ENCODE measurements at places on chromosomes 13 and 19.
A peak's percentile ranks its signal among the peaks of the same experiment; 100 is the strongest.

DNA sequence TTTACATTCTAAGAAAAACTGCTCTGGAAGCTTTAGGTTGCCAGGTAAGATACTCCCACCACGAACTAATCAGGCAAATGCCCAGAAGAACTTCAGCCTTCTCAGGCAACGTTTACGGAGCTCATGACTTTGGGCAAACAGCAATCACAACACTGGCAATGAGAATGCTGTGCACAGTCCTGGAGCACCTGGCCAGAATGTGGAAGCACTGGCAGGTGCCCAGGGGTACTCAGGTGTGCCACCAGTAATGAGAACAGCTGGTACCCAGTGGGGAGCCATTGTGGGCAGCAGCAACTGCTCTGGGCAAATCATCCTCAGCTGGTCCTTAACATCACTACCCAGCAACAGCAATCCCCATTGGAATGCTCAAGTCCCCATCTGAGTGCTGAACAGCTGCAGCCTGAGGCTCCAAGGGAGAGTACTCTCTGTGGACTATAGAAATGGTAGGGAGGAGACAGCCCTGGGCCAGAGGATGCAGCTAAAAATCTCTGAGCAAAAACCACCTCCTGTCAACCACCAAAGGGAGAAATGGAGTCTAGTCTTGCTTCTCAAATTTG, 210.0 kb downstream of the FOXO1 start:
- no peak for DNase-seq

GRCh38 chr19:47315125-47315821, 5.6 kb downstream of the C5AR1 start:
- peak; percentile 79 for DNase-seq

- DNase-seq = no peak
These were observed 10.1 kb downstream of the FOSB start for GRCh38 chr19:45477713-45478453.

- no peak for DNase-seq
These were observed 27.2 kb downstream of the FOXO1 start for GRCh38 chr13:40639221-40639681.

GRCh38 chr19:17393002-17393401, 994 bp downstream of the CCDC194 start:
- peak; percentile 53 for DNase-seq

GRCh38 chr13:78060966-78061365, 142.3 kb upstream of the EDNRB start:
- DNase-seq = no peak

GRCh38 chr19:55486043-55486970, 1.3 kb downstream of the NAT14 start:
- no peak for DNase-seq

- DNase-seq = no peak
These were observed 99.2 kb downstream of the ABCC4 start for GRCh38 chr13:95201814-95202651.

GRCh38 chr13:113607889-113608635, 23.5 kb downstream of the TFDP1 start:
- DNase-seq = no peak

- no peak for DNase-seq
These were observed 47.0 kb downstream of the ZNF44 start for GRCh38 chr19:12247644-12248222.

- DNase-seq = no peak
These were observed 34.9 kb downstream of the TNFSF13B start for GRCh38 chr13:108304170-108305016.

DNA sequence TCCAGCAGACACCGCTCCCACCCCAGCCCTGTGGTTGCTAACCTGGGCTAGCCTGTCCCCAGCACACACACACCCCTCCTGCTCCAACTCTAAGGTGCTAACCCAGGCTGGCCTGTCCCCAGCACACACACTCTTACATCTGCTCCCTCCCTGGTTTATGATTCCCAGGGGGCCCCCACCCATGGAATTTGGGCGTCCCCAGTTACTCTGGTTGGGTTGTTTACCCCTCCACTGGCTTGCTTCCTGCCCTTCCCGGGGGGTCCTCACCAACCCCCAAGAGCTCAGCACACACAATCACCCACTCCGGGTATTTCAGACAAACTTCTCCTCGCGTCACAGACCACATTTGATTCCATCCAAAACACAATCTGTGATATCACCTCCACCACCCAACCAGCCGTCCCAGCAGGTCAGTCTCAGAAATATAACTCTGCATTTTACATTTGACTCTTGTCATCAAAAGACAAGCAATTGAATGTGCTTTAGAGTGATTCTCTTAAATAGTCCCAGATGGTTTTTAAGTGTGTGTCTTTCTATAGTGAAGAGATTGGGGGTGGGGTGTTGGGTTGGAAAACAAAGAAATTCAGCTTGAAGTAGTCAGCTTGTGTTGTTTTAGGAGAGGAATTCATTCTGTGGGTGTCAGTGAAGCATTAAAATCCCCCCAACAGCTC, 20.1 kb downstream of the COL4A2 start:
- DNase-seq = no peak

- DNase-seq = no peak
These were observed 63.3 kb downstream of the ZIC5 start for GRCh38 chr13:99908140-99908803.

DNA sequence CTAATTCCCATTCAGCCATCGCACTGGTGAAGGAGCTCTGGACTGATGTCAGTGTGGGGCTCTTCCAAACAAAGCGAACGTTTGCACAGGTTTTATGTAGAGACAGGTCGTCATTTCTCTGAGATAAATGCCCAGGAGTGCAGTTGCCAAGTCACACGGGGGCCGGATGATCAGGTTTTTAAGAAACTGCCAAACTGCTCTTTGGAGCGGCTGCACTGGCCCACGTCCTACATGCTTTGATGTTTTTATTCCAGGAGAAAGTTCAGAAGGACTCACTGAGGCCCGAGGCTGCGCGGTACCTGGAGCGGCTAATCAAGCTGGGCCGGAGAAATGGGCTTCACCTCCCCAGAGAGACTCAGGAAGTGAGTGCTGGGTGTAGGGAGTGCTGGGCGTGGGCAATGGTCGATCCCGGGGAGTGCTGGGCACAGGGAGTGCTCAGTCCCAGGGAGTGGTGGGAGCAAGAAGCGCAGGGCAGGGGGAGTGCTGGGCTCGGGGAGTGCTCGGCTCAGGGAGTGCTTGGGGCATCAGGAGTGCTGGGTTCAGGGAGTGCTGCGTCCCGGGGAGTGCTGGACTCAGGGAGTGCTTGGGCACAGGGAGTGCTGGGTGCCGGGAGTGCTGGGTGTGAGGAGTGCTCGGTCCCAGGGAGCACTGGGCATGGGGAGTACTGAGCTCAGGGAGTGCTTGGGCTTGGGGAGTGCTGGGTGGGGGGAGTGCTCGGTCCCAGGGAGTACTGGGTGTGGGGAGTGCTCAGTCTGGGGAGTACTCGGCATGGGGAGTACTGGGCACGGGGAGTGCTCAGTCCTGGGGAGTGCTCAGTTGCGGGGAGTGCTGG, 10.7 kb downstream of the THOP1 start:
- no peak for DNase-seq

DNA sequence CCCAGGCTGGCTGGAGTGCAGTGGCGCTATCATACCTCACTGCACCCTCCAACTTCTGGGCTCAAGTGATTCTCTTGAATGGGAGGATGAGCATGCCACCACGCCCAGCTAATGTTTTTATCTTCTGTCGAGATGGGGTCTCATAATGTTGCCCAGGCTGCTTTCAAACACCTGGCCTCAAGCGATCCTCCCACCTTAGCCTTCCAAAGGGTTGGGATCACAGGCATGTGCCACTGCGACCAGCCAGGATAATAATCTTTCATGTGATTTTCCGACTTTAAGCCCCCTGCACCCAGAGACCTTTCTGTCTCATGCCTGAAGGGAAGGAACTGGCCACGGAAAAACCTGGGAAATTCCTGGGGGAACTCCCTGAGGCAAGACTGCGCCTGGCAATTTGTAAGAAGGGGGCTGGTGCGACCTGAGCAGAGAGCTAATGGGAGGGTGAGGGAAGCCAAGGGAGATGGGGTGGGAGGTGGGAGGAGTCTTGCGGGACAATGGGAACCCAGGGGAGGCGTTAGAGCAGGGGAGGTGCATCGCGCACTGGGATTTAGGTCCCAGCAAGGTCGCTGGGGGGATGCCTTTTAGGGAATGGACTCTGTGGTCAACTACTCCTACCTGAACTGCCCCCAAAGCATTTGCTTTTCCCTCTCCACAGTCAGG, 1.2 kb upstream of the CCDC124 start:
- DNase-seq = no peak

DNA sequence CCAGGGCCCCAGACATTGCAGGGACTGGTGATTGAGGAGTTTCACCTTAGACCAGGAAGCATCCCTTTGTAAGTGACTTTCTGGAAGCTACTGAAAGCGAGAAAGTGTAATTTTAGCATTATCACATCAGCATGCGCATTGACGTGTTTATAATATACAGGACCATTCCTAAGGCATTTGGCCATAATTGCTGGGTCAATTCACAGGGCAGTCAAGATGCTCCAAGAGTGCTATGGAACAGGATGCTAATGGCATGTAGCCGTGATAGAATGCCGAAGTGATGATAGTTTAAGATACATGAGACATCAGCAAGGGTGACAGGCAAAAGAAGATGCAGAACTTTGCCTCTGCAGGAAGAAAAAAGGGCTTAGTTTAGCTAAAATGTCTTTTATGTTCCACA, 347.6 kb upstream of the NBEA start:
- DNase-seq = no peak

DNA sequence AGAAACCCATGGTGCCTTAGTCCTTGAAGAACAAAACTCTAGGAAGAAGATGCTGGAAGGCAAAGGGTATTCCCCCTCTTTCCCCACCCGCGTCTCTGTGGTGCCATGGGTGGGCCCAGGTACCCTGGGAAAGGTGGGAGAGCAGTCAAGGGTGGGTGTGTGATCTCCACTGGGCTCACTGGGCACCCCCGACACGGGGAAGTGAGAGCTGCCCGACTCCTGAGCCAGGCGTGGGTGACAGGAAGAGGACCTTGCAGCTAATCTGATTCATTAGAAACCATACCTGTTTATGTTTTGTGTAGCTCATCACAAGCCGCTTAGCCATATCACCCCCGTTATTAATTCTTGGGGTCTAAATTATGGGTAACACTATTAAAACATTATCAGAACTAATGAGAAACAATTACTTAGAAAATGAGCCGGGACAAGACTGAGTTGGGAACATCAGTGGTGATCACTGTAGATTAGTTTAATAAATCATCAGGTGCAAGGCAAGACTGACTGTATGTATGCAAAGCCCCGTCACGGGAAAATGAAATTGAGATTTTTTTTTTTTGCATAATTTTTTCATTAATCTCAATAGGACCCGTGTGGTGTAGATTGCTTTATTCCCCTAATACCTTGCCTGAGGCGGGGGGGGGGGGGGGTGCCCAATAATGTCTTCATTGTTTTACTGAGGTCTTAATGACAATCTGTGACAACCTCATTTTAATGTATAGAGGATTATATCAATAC, 77.3 kb downstream of the ZIC5 start:
- no peak for DNase-seq

DNA sequence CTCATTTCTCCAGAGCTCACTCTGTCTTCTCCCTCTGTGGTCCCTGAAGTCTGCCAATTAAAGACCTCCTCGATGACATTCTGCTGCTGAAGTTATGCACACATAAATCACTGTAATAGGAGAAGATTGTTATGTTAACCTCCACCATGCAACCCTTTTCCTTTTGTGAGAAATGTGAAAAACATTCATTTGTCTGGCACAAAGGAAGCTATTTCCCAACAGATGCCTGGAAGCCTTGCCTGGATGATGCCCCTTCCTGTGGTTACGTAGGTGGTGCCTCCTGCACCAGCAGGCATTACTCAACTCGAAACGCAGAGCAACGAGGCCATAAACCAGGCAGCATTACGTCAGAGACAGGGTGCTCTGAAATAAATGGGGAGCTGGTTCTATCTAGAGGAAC, 327.4 kb upstream of the ZNF507 start:
- DNase-seq = no peak

DNA sequence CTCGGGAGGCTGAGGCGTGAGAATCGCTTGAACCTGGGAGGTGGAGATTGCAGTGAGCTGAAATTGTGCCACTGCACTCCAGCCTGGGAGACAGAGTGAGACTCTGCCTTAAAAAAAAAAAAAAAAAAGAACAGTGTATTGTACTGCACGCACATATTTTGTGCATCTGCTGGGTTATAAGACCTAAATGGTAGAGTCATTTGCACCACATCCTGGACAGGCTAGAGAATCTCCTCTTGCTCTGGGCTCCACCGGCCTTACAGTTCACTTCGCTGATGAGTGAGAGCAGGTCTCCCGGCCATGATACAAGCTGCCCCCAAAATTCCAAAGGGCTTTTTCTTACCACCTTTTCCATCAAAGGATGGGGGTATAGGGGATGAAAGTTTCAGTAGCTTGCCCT, 7.2 kb upstream of the SAE1 start:
- no peak for DNase-seq

DNA sequence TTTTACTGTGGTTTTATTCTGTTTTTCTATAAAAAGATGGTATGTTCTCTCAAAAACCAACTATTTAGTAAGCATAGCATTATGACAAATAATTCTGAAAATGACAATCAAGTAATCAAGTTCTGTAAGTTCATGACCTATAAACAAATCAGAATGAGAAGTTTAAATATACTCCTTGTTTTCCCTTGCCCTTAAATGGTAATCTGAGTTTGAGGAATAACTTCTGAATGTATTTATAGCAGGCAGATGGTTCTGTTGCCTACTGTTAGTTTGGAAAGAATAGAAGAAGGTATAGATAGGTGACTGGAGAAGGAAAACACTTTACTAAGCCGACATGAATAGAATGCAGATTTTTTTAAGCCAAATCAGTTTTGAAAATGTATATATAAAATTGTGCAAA, 63.9 kb downstream of the POSTN start:
- DNase-seq = no peak

DNA sequence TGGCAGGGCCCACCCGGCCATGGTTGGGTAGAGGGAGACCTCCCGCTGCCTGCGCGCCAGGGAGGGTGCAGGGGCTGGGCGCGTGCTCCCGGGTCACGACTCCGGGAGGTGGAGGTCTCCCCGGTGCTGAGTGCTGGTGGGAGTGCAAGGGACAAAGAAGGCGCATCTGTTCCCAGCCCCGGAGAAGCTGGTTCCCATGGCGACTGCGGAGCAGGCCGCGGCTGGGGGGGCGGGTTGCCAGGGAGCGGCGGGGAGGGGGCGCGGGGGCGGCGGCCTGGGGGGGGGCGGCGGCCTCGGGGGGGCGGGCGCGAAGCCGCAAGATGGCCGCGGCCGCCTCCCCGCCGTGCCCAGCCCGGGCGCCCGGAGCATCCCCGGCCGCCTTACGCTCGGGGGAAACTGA, 1.2 kb downstream of the CBARP start:
- no peak for DNase-seq

- DNase-seq = peak; percentile 95
These were observed 45.4 kb downstream of the SMIM24 start for GRCh38 chr19:3434630-3435553.

Measured in H54 (cell line).